ENCODE measurements at places on chromosomes 3 and 15.

- no peak for DNase-seq
Observed at GRCh38 chr3:125213364-125213755, 812 bp upstream of the SLC12A8 start.

DNA sequence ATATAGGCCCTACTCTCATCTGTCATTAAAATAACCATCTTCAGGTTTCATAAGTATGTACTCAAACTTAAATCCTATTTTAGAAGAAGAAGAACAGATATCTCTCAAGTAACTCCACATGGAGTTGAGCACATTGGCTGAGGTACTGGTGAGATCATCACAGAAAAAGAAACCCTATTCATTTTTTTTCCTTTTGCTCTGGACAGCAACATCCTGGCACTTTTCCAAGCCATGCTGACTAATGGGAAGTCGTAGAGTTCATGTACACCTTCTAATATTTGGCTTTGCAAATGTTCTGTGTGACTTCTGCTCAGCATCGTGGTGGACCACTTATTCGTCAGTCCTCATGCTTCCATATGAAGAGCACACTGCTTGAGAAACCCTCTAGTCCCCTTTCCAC lies 336.0 kb upstream of the KCNH8 start:
- no peak for DNase-seq

DNA sequence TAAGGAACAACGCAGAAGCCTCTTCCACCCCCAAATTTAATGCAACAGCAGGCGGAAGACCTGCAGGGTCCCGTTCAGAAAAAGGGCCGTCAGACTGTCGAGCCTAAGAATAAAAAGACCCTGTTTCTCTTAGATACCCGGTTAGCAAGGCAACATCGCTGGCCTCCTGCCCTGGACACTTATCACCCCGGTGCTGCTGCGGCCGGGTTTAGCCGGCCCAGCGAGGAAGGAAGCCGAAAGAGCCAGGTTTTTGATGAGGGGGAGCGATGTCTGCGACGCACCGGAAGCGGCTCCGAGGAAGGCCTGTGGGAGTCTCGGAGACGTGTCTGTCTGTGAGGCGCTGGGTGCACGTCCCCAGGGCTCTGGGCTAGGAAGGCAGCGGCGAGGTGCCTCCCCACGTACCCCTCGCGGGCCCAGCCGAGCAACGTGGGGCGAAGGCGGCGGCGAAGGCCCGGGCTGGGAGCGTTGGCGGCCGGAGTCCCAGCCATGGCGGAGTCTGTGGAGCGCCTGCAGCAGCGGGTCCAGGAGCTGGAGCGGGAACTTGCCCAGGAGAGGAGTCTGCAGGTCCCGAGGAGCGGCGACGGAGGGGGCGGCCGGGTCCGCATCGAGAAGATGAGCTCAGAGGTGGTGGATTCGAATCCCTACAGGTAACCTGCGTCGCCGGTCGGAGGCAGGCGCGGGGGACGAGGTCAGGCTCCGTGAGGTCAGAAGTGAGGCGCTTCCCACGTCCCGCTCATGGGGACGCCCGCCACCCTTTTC lies at the start of gene UBA5:
Gene UBA5, plus strand, starts transcription at position 278 of the 759 bp plus-strand sequence. Its CDS starts 209 bp downstream, at position 487.
- DNase-seq: peak; percentile 92

DNA sequence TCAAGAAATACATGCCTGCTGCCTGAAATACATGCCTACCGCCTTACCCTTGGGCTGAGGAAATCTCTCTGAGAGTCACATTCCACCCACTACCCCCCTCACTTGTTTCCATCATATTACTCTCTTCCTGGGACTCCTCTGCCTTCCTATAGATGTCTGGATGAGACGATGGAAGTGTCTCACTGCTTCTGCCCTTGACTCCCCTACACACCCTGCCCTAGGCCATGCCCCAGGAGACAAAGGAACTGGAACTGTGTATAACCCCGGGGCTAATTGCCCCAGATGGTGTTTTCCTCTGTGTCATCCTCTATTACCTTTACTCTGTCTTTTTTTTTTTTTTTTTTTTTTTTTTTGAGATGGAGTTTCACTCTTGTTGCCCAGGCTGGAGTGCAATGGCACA lies 102.0 kb downstream of the GTPBP8 start:
- DNase-seq: no peak

- no peak for DNase-seq
Observed at GRCh38 chr3:194054540-194054939, 81.4 kb upstream of the HES1 start.

- DNase-seq: no peak
Observed at GRCh38 chr3:43873723-43874122, 183.0 kb downstream of the ABHD5 start.

DNA sequence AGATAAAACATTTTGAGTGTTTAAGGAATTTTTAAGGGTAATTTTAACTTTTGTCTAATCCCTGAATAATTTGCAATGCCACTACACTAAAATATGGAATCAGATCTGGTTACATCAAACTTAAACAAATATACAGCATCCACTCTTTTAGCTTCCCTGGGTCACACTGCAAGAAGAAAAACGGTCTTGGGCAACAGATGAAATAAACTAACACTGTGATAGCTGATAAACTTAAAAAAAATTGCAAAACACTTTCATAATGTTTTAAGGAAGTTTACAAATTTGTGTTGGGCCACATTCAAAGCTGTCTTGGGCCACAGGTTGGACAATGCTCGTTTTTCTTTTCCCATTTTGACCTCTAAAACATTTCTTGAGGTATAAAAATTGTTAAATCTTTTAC lies 34.3 kb downstream of the CCDC66 start:
- DNase-seq: no peak

All from cardiac septum (tissue), 1 donor.